Smooth muscle cell of bladder (primary cell): ENCODE measurements at places on chromosomes 1 and 21. TPM values are rescaled to one million over a fixed set of nuclear protein-coding genes. Genes with fewer than 3 reads are reported as not detected.

GOLT1A gene
- total RNA-seq = not detected in 2 replicates

IQCC gene
- total RNA-seq = 1.0 and 1.3 TPM in 2 replicates

CD1D gene
- 5.3 and 8.0 TPM in 2 replicates for total RNA-seq

SPRR1B gene
- total RNA-seq = not detected in 2 replicates

GJA8 gene
- total RNA-seq = not detected in 2 replicates

SH2D2A gene
- not detected in 2 replicates for total RNA-seq

AIDA gene
- 29.7 and 41.1 TPM in 2 replicates for total RNA-seq

TCP10L gene
- total RNA-seq = 0.28 and 0.46 TPM in 2 replicates

KDF1 gene
- total RNA-seq = not detected in 2 replicates

CELA3B gene
- not detected in 2 replicates for total RNA-seq

KRTAP21-1 gene
- total RNA-seq = not detected in 2 replicates

LAPTM5 gene
- total RNA-seq = under 0.01 and 0.09 TPM in 2 replicates

AADACL4 gene
- under 0.01 and 0.83 TPM in 2 replicates for total RNA-seq

FCRL2 gene
- total RNA-seq = not detected in 2 replicates

USP25 gene
- total RNA-seq = 25.3 and 27.1 TPM in 2 replicates

ALX3 gene
- not detected in 2 replicates for total RNA-seq

SPRR3 gene
- total RNA-seq = not detected in 2 replicates

CFAP57 gene
- total RNA-seq = 0.28 TPM in 2 replicates

PTGFR gene
- 48.5 and 61.8 TPM in 2 replicates for total RNA-seq

DCST1 gene
- total RNA-seq = not detected in 2 replicates

SYT14 gene
- 0.65 and 1.8 TPM in 2 replicates for total RNA-seq

RHD gene
- not detected in 2 replicates for total RNA-seq

SPATA46 gene
- total RNA-seq = not detected in 2 replicates

LEFTY1 gene
- 0.14 and 0.18 TPM in 2 replicates for total RNA-seq

OR2T35 gene
- not detected in 2 replicates for total RNA-seq

TIAM1 gene
- 0.28 and 0.37 TPM in 2 replicates for total RNA-seq

DBT gene
- 5.4 and 6.3 TPM in 2 replicates for total RNA-seq

KCND3 gene
- 0.57 and 0.92 TPM in 2 replicates for total RNA-seq
